NCI-H748 treated with DMSO at 0.1 percent for 48 hours (cell line): ENCODE measurements at places on chromosomes 16 and 17.

DNA sequence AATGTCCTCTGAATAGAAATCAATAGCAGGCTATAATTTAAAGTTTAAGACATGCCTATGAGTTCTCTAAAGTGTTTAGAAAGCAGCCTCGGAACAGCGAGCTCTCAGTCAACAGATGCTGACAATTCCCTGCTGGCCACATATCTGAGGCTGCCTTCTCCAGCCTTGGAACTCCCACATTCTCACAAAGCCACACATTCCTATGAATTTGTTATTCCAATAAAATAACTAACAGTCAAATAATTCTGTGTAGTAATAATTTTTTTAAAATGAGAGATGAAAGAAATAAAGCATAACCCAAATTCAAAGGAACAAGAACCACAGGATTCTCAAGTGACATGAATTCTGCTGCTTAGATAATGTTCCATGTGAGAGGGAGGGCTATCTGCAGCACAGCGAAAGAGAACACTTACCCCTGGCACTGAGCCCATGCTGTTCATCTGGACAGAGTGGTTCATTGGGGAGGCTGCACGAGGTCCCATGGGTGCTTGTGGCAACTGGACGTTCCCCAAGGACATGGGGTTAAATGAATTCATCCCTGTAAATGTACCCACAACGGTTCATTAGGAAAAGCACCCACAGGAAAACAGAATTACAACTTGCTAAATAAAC, 56.9 kb upstream of the TRAP1 start:
- DNase-seq: no peak

- no peak for DNase-seq
These were observed 125.2 kb upstream of the SDK2 start for GRCh38 chr17:73769479-73769878.

- DNase-seq: no peak
These were observed 86.8 kb downstream of the CES1 start for GRCh38 chr16:55746081-55746480.

DNA sequence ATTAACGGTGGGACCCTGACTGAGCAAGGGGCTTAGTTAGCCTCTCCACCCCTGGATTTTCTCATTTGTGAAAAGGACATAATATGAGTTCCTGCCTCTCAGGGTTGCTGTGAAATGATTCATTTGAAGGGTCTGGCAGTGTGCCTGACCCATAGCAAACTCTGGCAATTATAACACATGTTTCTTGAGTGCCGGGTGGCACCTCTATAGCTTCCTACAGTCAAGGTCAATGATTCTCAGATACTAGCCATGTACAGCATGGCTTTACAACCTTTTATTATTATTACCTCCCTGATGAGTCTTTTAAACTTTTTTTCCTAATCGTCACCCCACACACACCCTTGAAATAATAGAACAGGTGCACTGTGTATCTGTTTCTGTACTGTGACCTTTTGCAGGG, 42.1 kb downstream of the TMEM114 start:
- DNase-seq: no peak

DNA sequence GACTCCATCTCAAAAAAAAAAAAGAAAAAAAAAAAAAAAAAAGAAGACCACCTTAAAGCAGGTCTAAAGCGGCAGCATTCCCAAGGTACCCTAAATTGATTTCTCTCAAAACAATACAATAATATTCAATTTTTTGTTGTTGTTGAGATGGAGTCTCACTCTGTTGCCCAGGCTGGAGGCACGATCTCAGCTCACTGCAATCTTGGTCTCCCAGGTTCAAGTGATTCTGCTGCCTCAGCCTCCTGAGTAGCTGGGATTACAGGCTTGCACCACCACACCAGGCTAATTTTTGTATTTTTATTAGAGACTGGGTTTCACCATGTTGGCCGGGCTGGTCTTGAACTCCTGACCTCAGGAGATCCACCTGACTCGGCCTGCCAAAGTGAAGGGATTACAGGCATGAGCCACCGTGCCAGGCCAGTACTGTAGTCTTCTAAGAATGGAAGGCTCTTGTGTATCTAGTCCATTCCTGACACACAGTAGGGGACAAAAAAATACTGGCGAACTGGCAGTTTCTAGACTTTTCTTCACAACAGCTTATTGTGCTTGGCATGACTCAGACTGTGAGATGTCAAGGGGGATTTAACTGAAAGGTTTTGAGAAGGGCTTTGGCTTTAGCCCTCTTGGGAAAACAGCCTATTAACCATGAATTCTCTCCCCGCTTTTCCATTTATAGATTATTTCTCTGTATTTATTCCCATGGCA, 17.3 kb downstream of the CDR2 start:
- no peak for DNase-seq

GRCh38 chr16:86033016-86033474, 134.1 kb downstream of the IRF8 start:
- DNase-seq: no peak

GRCh38 chr16:55697867-55698266, 42.1 kb downstream of the SLC6A2 start:
- no peak for DNase-seq

- DNase-seq: no peak
These were observed 22.4 kb downstream of the KDM8 start for GRCh38 chr16:27225536-27226360.

DNA sequence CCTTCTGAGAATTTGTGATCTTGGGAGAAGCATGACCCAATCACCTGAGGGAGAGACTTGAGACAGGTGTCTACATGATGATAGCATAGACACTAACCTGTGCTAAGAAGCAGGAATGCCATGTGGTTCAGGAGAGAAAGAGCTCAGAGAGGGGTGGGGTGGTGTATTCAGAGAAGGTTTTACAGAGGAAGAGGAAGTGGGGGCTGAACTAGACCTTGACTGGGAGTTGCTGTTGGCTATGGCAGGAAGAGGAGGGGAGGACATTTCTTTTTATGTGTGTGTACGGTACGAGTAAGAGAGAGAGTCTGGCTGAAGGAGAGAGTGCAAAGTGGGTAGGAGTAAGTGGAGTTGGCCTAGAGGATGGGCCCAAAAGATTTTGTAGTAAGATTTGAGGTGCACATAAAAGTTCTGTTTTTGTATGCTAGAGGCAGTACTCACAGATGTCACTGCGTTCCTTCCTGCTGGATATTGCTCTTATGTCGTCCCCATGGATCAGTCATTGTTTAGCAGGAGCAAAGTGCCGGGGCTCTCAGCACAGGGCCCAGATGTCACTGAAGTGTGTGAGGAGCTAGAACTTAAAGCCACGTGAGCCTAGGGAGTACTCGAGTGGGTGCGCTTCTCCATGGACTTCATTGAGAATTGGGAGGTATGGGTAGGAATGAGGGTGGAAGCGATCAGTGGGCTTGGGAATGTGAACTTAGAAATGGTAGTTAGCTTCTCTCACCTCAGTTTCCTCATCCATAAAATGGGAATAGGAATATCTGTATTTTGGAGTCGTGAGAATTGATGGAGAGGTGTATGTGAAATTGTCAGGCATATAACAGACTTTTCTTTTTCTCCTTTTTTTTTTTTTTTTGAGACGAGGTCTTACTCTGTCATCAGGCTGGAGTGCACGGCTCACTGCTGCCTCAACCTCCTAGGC, 22.1 kb downstream of the SLC7A6 start:
- DNase-seq: no peak

DNA sequence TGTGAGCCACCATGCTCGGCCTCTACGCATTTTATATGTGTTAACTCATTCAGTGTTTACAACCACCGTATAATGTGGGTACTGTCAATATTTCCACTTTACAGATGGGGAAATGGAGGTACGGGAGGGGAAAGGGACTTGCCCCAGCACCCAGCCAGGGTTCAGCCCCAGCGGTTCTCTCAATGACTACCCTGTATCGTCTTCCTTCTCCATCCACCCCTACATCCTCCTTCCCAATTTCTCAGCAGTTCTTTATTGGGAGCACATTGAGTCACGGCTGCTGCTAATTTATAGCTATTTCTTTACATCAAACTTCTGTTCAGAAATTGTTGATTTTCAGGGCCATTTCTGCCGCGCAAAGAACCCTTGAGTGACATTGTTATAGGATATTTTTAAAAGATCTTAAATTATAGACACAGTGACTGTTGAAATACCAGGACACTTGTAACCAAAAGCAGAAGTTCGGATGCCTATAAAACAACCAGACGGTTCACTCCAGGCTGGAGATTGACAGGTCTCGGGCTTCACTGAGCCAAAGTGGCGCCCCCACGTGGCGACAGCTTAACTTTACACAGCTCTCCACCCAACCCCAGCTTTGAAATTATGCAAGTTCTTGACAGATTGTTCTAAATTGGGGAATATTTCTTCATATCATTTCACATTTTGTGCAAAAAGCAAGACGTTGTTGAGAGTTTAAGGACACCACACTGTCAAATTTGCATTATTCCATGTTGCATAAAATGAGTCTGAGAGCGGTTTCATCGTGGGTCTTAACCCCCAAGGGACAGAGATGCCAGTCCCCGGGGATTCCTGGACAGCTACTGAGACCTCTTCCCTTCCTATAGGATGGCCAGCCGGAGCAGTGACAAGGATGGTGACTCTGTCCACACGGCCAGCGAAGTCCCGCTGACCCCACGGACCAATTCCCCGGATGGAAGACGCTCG, 11.8 kb downstream of the SYT17 start:
- DNase-seq: no peak

DNA sequence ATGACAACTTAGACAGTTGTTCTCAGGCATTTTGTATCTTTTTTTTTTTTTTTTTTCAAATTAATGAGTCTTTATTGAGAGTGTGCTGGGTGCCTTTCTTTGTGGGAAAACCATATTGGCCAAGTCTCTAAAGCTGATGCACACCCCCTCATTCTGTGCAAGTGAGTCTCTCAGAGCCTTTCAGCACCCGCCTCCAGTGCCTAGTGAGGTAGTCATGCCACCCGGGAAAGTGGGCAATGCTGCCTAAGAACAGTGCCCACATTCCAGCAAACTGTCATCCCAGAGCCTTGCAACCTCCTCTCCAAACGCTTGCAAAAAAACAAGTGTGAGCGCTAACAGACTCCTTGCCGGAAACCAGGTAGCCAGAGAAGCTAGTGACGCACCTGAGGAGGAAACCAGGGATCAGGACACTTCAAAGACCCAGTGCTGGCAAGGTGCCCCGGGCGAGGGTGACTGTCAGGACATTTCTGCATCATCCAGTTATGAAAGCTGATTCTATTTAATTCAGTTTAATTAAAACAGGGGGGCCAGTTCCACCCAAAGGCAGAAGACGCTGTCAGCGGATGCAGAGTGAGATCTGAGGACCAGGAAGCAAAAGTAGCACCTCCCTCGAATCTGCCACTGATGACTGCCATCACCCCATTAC, 34.9 kb downstream of the SMARCE1 start:
- no peak for DNase-seq

GRCh38 chr17:17538417-17539391, 42.5 kb upstream of the RASD1 start:
- DNase-seq: peak; percentile 100

DNA sequence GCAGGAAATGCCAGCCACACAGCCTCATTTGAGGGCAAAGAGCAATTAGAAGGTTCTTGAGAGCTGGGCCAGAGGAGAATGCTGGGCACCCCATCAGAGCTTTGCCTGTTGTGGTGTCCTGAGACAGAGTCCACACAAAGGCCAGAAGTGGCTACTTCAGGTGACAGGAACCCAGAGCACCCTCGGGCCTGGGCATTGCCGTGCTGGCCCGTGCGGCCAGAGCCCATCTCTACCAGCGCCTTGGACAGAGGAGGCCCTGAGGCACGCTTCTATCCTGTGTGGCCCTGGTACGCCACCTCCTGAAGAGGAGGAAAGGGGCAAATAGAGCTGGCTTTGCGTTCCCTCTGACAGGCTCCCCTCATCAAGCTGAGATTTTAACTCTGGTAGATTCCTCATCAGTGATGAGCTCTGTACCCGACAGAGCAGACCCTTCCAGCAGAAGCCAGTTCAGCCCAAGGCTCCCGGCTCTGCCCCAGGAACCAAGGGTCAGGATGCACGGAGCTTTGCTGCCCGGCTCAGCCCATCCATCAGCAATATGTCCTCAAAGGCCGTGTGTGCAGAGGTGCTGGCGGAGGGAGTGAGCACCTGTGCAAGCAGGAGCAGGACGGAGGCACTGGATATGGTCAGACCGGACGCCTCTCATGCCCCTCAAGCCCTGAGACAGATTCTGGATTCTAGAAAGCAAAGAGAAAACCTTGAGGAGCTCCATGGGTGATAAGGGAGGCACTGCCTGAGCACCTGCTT, 3.4 kb upstream of the RASD1 start:
- no peak for DNase-seq

DNA sequence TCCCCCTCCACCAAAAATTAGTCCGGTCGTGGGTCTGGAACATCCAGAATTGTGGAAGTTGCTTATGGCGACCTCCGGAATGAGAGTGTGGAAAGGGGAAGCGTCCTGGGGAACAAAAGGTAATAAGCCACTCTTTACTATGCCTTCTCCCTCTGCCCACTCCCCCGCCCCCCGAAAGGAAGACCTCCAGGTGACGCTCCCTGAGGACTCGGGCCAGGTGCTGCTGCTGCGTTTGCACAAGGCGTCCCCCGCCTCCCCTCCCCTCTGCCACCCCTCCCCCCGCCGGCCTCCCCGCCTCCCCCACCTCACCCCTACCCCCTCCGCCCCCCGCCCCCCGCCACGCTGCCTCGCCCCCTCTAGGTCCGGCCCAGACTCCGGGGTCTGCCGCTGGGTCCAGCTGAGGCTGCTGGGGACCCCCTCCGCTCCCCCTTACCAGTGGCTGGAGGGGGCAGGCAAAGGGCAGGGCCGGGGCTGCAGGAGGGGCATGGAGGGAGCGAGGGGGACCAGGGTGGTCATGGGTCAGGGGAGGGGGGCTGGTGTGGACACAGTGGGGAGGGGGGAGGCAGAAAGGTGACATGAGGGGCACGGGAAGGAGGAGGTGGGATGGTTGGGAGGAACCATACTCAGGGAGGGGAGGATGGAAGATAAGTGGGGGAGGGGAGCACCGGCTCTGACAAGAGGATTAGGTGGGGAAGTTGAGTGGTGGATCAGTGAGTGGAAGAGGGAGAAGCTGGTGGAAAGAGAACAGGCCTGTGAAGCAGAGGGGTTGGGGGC, 23.6 kb downstream of the ALOX12B start:
- DNase-seq: no peak

DNA sequence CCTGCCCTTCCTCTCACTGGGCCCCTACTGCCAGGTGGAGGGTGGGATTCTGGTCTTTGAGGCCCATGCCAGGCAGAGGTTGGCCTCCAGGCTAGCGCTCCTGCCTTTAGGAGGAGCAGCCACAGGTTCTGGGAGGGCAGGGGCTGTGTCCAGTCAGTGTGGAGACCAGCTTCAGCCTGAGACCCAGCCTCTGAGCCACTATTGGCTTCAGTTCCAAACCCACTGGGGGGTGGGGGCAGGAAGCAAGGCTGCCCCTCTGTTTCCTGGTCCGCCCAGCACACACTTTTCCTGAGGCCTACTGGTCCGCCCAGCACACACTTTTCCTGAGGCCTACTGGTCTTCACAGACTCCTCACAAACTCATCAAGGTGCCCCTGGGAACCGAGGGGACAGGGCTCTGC, 16.4 kb downstream of the SLC5A10 start:
- DNase-seq: no peak
